ENCODE measurements at places on chromosomes 5 and 9.

- DNase-seq = no peak
Measured at GRCh38 chr9:127524373-127524772, 73.1 kb downstream of the LRSAM1 start.

GRCh38 chr9:104743376-104743985, 4.0 kb upstream of the NIPSNAP3A start:
- DNase-seq = peak; percentile 76

DNA sequence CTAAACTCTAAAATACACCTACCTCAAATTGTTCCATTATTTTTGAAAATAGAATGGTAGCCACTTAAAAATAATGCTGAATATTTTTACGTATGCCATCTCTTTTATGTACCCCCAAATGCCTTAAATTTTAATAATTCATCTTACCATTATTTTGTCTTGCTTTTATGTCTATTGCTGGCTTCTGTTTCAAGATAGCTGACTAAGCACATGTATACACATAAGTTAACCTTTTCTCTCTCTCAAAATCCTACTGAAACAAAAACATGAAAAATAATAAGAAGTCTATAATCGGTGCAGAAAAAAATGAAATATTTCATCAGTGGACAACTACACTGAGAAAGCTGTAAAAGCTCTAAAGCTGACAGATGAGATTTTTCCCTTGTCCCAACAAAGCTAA, 652.0 kb upstream of the ZNF608 start:
- DNase-seq = no peak

GRCh38 chr5:119418606-119419100, 33.6 kb upstream of the HSD17B4 start:
- DNase-seq = no peak

- no peak for DNase-seq
Measured at GRCh38 chr5:72949481-72949880, 6.4 kb upstream of the FCHO2 start.

- DNase-seq = no peak
Measured at GRCh38 chr5:14396066-14396465, 185.5 kb upstream of the OTULINL start.

- DNase-seq = no peak
Measured at GRCh38 chr5:119379942-119380547, 24.2 kb downstream of the TNFAIP8 start.

- peak; percentile 87 for DNase-seq
Measured at GRCh38 chr9:133147412-133148198, 16.1 kb downstream of the GBGT1 start.

- no peak for DNase-seq
Measured at GRCh38 chr5:4252385-4252784, 656.8 kb downstream of the IRX1 start.

- DNase-seq = no peak
Measured at GRCh38 chr5:138736293-138736692, 16.9 kb upstream of the CTNNA1 start.

- DNase-seq = no peak
Measured at GRCh38 chr5:43683884-43684471, 81.0 kb downstream of the NNT start.

GRCh38 chr5:157877821-157878220, 18.9 kb upstream of the CLINT1 start:
- DNase-seq = no peak

DNA sequence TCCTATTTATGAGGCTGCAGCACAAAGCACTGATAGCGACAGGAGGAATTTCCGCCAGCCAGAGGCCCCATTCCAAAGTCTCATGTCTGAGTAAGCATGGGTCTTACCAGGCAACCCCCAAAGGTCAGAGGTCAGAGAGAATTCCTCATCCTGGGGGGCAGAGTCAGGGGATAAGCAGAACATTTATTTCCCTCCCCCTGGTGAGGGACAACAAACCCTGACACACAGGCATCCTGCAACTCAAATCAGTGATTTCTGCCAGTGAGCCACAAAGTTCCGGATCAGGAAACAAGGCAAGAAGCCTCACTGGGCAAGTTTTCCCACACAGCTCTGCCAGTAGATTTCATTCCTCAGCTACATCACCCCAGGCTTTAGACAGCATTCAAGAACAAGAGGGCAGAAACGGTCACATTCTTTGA, 37.0 kb downstream of the ADAMTS12 start:
- DNase-seq = no peak

DNA sequence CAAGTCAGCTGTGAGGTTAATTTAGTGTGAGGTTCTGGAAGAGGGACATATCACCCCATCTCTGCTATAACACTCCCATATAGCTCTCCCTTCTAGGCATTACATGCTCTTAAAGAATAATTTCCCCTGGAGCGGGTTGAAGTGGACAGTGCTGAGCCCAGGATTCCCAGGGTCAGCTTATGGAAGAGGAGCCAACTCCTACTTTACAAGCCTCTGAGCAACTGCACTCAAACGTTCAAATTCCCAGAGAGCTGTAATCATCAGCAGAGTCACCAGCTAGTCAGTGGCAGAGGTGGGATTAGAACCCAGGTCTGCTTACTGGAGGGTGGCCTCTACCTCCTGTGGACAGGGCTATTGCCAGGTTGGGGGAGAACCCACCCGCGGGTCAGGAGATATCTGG, 1.4 kb downstream of the NEURL1B start:
- no peak for DNase-seq

- no peak for DNase-seq
Measured at GRCh38 chr5:43332401-43332800, 19.2 kb upstream of the HMGCS1 start.

DNA sequence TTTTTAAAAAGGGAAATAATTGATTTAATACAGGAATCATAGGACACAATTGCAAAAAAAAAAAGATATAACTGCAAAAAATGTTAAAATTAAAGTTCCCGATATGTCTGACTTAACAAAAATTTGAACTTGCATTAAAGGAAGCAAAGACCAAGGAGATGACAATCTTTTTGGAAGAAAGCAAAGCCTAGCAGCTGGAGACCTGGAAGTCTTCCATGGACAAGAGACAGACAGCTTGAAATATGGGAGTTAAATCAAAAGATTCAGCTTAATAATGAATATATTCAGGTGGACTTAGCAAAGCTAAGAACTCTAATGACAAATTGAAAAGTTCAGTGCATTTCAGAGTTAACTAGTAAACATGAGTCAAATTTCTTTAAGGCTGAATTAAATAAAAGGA, 568.7 kb upstream of the RGMB start:
- no peak for DNase-seq

- no peak for DNase-seq
Measured at GRCh38 chr5:89534331-89534730, 651.3 kb upstream of the MEF2C start.

- no peak for DNase-seq
Measured at GRCh38 chr5:68845131-68845530, 248.7 kb upstream of the SLC30A5 start.

DNA sequence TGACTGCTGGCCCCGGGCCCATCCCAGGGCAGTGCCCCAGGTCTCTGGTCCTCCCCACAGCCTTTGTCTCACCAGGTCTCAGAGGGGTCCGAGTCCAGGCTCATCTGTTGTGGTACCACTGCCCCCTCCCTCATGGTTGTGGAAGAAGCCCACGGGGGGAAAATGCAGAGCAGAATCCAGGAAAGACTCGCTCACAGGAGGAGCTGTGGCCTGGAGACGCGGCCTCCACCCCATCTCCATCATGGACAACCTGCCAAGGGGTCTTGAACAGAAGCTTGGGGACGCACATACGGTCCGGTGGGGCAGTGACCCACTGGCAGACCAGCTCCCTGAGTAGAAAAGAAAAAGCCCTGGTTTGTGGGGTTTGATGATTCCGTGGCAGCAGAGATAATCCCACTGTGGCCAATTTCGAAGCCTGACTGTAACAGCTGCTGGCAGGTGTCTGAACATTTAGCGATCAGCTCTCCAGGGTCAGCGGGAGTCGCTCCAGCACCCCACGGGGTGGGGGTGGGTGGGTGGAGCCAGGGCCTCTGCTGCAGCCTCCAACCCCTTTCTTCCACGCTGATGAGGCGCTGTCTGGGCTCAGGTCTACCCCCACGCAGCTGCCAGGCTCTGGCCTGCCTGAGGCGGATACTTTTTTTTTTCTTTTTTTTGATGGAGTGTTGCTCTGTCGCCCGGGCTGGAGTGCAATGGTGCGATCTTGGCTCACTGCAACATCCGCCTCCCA, 1.9 kb upstream of the GRIN1 start:
- DNase-seq = no peak

DNA sequence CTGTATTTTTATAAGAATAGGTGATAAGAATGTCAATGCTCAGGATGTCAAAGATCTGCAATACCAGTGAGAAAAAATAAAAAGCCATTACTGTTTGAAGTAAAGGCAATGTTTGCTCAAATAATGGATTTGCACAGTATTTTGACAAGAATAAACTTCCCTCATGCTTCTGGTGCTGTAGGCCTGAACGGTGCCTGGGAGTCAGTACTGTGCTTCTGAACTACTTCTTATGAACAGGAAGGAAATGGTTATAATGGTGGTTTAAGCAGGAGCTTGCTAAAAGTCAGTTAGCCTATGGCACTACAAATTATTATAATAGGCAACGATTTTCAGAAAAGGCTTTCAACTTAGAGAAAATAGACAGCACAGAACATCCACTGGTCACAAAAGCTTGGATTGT, 548.3 kb upstream of the CDH18 start:
- no peak for DNase-seq

DNA sequence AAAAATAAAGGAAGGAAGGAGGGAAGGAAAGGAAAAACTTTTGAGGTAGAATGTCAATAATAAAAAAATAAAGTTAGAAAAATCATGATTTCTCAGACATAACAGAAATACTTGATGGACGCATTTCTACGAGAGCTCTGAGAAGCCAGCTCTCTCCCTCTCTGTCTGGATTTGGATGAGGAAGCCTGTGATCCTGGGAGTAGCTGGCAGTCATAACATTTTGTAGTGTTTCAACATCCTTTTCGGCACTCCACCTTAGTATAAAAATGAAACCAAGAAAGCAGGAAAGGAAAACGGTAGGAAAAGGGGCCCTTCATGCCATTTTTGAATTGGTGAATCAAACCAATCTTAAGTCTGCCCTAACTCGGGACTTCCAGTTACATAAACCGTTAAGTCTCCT, 321.3 kb downstream of the EPB41L4A start:
- DNase-seq = no peak

DNA sequence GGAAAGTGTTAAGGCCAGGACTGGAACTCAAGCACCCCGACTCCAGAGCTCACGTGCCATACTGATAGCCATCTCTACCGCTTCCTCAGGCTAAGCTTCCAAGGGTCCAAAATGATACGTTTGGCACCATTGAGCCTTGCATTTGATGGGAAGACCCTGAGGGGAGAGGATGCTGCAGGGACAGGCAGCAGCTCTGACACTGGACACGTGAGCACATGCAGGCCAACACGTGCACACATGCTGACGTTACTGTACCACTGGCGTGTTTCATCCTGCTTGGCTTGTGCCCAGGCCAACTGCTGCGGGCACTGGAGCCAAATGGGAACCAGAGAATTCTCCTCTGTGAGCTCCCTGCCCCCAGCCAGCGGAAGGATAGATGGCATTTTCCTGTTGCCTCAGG, 5.2 kb downstream of the FAT2 start:
- no peak for DNase-seq

DNA sequence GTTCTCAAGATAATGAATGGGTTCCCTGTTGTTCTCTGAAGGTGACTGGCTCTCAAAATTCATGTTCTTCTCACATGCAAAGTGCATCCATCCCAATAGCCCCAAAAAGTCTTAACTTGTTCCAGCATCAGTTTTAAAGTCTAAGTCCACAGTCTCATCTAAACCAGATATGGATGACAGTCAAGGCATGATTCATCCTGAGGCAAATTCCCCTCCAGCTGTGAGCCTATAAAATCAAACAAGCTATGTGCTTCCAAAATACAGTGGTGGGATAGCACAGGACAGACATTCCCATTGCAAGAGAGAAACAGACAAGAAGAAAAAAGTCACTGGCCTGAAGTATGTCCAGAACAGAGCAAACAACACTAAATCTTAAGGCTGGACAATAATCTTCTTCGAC, 25.4 kb downstream of the FBXO10 start:
- DNase-seq = no peak

DNA sequence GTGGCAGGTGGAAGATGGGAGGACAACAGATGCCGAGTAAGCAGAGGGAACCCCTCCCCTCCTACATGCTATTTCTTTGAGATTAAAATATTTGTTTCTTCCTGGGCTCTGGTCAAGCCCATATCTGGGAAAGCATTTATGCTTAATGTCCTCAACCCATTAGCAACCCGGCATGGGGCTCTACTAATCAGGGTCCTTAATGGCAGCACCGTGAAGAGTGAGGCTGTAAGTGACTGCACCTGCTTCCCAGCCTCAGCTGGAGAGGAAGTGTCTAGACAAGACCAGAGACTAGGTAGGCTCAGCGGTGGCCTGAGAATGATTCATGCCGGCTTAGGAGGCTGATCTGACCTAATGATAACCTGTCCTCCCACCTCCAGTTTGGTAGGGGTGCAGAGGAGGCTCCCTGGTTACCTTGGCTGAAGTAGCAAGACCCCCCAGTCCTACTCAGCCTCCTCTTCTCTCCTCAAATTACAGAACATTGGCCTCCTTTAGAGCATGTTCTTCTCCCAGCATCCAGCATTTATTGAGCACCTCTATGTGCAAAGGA, 61.3 kb upstream of the HSPA9 start:
- no peak for DNase-seq

DNA sequence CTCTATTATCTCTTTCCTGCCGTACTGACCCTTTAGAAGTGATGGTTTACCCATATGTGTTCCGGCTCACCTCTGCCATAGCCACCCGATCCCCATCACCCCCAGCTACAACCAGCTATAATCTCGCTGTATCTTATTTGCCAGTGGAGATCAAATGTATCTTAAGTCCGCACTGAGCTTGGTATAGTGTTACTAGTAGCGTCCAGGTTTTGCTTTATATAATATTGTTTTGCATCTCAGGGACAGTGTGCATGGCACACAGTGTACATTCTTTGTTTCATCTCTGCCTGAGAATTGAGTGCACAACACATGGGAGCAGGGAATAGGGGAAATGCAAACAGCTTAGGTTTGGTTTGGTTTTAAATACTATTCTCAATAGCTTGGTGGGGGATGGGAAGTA, 135.8 kb upstream of the SNX2 start:
- DNase-seq = no peak
